NCI-H187 (cell line): ENCODE measurements at places on chromosomes 1 and 21.

DNA sequence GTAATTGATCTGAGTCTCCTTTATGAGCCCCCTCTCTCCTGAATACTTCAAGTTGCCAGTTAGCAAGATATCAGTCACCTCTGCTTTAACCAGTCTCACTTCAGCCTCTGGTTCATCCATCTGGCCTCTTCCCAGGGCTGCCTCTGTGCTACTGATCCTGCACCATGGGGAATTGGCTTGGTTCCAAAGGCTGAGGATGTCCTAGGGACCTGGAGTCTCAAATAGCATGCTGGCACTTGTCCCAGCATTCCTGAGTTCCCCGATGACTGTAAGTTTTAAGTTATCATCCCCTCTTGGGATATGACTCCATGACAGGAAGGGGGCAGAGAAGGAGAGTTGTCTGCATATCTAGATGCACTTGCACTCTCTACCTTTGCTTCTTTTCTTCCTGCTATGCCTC lies 252.0 kb downstream of the PTBP2 start:
- DNase-seq = no peak

DNA sequence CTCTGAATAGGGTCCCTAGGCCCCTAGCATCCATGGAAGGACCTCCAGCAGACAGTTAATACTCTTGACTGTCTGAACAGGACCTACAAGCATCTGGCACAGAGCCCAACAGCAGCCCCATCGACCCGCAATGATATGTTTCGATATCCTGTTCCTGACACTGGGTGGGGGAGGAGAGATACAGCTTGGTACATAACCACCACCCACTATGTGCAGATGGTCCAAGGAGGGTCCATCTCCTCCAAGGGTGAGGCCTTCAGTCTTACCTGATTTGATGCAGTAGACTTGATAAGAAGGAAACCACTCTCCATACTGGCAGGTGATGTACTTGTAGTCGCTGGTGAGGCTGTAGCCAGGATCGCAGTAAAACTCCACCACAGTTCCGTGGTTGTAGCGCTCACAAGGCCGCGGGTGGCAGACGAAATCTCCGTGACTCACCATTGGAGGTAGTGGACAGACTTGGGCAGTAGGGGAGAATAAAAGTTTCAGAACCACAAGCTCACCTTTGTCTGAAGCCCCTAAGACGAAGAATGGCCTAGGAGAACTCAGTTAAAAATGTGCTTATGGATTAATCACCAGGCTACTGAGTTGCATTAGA lies 86.0 kb upstream of the TLR5 start:
- no peak for DNase-seq

DNA sequence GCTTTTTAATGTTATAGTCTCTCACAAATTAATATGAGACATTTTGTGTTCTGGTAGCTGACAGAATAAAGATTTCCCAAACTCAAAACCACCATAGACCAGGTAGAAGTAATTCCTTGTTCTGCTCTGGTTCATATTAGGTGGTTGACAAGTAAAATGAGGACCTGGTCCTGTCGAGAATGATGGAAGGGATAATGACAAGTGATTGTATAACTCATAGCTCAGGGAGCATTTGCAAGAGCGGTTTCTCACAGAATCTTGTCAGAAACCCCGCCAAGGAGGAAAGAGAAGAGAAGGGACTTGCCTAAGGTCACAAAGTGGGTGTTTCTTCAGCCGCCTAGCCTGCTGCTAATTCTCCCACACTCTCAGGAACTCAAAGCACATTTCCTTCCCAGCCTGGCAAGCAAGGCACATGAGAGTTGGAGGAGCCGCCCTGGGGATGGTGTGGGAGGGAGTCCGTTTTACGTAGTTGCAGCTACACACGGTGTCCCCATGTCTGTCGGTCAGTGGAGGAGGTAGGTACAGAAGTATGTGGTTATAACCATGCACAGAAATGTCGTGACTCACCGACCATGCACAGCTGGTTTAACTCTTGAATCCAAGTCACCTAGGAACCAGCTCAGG lies 46.5 kb downstream of the SAMD13 start:
- no peak for DNase-seq

DNA sequence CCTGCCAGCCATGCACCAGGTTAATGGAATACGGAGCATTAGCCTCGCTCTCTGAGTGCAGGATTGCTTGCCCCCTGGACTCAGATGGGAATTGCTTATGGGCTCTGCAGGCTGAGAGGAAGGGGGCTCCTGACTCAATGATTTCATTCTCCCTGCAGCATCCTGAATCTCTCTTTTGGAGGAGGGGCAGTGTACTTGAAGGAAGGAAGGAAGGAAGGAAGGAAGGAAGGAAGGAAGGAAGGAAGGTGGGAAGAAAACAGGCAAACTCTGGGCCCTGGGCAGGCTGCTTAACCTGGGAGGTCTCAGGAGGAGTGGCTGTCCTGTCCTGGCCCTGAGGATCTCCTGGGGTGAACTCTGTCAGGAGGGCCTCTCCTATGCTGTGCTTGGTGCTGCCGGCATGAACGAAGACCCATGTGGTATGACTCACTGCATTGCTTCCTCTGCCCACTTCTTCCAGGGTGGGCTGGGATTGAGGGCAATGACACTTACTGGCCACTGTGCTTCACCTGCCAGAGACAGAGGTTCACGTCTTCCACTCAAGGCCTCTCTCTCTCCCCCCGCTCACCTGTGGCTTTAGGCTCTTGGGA lies 257.1 kb upstream of the CSF3R start:
- no peak for DNase-seq
